ENCODE measurements at places on chromosomes 11 and 22.

DNA sequence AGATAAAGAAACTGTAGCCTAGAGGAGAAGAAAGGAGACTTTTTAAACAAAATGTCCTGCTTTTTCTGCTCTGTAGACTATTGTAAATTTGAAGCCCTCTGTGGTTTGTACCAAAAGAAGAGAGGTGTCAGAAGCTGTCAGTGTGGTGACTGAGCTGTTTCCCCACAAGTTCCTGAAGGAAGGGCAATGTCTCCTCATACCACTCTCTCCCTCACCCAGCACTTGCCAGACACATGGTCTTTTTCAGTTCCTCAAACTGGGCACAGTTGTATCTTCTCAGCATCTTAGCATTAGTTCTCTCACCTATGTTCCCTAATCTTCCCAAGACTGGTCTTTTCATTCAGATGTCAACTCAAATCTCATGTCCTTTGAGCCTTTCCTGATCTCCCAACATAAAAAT, 4.3 kb downstream of the BCO2 start:
- DNase-seq, result no peak

DNA sequence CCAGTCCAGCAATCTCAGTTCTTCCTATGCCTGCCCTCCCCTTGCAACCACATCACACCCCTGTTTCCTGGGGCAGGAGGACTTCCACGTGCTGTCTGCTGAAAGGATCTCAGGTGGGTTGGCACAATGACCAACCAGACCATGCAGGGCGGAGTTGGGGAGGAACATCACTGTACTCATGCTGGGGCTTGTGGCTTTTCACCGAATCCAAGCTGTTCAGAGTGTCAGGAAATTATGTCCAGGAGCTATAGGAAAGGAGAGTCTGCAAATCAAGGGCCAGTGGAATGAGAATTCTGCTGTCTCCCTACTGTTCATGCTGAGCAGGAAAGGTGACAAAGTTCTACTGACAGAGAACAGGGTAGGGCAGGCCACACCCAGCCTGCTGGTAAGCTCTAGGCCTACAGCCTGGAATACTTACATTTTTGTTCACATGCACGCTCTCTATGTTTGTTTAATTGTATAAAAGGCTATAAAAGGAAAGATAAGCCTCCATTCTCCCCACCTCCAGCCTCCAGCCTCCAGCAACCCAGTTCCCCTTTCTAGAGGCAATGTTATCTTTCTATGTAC, 1.7 kb upstream of the PLAAT2 start:
- DNase-seq, result no peak

- no peak for DNase-seq
Observed at GRCh38 chr11:37503411-37504059, 905.5 kb upstream of the RAG2 start.

DNA sequence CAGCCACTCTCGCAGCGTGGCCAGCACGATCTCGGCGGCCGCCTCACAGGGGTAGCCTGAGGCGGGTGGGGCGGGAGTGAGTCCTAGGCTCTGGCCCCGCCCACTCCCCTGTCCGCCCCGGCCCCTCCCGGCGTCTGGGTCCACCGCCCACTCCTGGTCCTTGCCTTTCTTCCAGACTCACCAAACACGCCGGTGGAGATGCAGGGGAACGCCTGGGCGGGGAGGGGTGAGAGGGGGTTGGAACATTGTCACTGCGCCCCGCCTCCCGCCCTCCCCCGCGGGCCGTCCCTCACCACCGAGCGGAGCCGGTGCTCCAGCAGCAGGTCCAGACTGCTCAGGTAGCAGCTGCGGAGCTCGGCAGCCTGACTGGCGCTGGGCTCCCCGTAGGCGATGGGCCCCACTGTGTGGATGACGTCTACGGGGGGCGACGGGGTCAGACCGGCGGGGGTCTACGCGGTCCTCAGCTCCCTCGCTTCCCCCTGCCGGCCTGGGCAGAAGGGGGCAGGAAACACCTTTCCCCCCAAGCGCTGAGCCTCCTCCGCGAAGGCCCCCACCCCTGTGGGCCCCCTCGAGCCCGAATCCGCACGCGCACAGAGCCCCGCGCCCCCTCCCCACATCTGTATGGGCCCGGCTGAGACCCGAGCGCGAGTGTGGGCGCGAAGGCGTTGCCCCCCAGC, 13.2 kb downstream of the OTUB1 start:
- DNase-seq, result no peak

GRCh38 chr22:39480557-39480956, 21.5 kb upstream of the MIEF1 start:
- DNase-seq, result no peak

DNA sequence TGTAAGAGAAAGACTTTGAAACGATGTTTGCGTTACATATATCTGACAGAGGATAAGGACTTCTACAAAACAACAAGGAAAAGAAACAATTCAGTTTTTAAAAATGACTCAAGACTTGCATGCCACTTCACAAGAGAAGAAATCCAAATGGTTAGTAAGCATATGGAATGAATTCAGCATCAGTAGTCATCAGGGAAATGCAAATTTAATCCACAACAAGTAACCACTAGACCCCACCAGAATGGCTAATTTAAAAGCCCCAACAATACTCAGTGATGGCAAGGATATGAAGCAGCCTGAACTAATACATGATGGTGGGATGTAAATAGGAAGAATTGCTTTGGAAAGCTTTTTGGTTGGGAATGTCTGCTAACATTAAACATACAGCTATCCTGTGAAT, 142.6 kb downstream of the ATXN10 start:
- no peak for DNase-seq

Measured in HCEC 1CT (cell line).